ENCODE measurements at places on chromosomes 4 and X.

- DNase-seq, result no peak
These were observed 127.0 kb downstream of the PCDH7 start for GRCh38 chr4:30847167-30847566.

- no peak for DNase-seq
These were observed 172.2 kb downstream of the HS6ST2 start for GRCh38 chrX:132786217-132786616.

DNA sequence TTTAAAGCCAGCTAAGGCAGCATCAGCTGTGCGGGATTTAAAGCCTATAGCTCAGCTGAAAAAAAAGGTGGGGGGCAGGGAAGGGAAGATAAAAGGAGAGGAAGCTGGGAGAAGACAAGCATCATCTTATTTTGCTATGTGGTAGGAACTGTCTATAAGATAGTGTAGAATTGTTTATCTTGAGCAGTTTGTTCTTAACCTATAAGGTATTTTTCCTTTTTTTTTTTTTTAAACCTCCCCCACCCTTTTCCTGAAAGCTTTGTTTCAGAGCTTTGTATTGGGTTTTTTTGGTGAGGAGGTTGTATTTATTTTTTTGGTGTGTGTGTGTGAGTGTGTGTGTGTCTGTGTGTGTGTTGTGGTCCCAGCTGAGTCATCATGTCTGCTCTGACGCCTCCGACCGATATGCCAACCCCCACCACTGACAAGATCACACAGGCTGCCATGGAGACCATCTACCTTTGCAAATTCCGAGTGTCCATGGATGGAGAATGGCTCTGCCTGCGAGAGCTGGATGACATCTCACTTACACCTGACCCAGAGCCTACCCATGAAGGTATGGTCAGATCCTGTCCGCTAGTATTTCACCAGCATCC, 531 bp downstream of the RUFY3 start:
- DNase-seq, result no peak

DNA sequence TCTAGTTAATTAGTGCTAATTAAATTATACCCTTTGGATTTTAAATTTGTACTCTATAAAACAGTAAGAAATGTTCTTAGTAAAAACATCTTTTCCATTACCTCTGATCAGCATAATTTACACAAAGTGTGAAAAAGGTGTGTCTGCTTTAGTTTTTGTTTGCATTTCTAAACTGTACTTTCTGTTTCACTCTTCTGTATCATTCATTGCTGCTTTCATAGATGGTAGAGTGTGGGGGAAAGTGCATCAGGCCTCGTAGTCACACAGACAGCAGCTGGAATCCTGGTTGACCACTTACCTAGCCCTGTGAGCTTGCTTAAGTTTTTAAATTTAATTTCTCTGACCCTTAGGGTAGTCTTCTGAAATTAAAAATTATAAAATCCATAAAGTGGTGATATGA, 275.4 kb upstream of the PITX2 start:
- no peak for DNase-seq

DNA sequence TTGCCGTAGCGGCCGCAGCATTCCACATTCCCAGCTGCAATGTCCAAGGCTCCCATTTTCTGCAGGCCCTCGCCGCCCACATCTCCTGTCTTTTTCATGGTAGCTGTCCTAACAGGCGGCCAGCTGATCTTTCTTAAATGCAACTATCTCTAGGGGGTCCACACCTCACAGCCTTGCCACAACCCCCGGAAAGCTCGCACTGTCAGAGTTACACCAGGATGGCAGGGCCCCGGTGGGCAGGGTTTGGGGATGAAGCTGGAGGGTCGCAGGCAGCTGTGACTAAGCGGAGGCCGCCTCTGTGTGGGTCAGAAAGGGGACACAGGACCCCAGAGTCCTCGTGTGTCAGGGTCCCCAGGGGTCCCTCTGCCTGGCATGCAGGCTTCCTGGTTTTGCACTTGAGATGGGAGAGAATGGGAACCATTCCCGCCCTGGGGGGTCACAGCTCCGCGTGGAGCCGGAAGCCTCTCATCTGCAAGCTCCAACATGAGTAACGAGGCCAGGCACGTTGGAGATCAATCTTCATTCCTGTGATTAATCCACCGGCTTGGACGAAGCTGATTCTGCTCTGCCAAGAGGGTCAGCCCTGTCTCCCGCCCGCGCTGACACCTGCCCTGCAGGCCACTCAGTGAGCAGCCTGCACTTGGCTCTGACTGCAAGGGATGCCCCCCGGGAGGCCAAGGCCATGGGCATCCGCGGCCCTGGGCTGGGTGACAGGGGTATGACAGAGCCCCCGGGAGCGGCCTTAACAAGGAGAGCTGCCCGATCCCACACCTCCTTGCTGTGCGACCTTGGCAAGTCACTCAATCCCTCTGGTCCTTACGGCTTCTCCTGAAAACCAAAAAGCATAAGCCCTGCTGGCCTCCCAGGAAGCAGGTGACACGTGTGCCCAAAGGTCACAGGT, 97.9 kb downstream of the ADRA2C start:
- no peak for DNase-seq

- DNase-seq, result peak; percentile 18
These were observed 737 bp downstream of the FGF2 start for GRCh38 chr4:122827258-122827878.

DNA sequence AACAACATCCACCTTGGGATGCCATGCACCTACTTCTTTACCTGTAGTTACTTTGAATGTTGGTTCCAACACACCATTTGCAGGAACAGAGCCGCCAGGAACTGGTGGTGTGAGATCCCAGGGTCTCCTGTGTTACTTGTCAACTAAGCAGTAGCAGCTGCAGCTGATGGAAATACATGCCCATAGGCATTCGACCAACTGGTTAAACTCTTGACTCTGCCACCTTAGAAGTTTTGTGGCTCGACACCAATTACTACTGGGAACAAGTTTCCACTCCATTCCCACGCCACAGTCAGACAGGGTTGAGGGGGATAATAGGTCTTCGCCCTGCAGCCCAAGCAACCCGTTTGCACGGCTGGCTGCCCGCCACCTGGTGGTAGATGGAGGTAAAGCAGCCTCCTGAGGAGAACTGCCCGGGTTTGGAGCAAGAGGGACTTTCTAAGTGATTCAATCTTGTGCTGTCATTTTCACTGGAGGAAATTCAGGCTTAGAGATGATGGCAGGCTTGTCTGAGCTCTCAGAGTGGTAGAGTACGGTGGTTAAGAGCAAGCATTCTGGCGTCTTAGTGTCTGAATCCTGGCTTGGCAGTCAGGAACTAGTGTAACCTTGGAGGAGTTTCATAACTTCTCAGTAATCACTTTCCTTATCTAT, 119.1 kb upstream of the TRIM2 start:
- DNase-seq, result peak; percentile 54

DNA sequence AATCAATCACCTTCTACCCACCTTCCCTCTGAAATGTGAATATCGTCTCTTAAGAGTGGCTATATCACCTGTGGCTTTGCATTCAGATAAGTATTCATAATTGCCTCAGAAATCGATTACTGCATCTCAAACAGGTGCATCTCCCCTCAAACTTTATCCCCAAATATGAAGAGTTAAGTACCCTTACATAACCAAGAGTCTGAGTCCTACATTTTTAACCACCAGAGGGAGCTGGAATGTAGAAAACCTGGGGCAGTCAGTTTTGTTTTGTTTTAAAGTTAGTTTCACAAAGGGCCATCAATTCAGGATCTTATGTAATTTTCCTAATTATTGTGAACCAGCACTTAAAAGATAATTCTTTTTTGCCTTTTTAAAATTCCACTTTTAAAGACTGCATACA, 5.7 kb downstream of the TCEANC start:
- peak; percentile 67 for DNase-seq

- no peak for DNase-seq
These were observed 77.5 kb downstream of the CYTL1 start for GRCh38 chr4:4941751-4942150.

- no peak for DNase-seq
These were observed 1477.4 kb downstream of the ARAP2 start for GRCh38 chr4:34766935-34767334.

GRCh38 chrX:57367649-57368048, 81.1 kb downstream of the FAAH2 start:
- DNase-seq, result peak; percentile 5

- DNase-seq, result no peak
These were observed 1305.8 kb downstream of the PCDH7 start for GRCh38 chr4:32025851-32026459.

GRCh38 chr4:26284536-26284935, 36.3 kb upstream of the RBPJ start:
- no peak for DNase-seq

DNA sequence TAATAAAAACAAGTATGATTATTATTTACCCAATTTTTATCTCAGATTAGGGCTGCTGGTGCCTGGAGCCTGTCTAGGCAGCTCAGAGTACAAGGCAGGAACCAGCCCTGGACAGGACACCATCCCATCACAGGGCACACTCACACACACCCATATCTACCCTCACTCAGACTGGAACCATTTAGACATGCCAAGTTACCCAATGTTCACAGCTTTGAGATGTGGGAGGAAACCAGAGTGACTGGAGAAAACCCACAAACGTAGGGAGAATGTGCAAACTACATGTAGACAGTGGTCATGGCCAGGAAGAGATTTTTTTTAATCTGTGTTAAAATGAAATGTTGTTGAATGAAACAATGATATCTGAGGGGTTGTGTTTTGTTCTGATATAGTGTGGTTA, 35.7 kb upstream of the ADGRA3 start:
- no peak for DNase-seq

DNA sequence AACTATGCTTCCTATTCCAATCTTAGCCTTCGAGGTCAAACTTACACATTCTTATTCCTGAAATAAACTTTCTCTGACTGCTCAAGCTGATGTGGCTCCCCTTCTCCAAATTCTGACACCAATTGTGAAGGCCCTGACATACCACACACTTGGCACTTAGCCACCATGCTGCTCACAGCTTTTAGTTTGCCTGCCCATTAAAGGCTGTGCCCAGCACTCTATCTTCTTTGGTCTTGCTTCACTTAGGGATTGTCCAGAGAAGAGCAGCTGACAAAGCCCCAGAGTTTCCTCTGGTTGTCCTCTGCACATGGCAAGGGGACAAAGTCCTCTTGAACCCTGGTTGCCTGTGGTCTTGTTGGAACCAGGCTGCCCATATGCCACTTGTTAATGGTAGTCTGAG, 126.1 kb downstream of the ARHGEF9 start:
- no peak for DNase-seq

DNA sequence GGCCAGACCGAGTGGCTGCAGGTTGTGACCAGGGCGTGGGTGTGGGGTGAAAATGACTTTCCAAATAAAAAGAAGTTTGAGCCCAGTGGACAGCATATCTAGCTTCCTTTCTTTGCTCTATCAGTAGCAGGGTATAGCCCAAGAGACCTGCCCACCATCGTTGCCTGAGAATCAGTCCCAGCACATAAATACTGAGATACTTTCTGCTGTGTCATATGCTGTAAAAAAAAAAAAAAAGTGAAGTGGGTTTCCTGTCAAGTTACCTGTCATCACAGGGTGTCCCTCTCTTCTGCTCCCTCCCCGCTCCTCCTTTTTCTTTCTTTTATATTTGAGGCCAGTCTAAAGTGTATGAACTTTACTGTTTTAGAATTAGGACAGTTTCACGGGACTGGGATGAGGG, 330.3 kb upstream of the BOD1L1 start:
- DNase-seq, result no peak

DNA sequence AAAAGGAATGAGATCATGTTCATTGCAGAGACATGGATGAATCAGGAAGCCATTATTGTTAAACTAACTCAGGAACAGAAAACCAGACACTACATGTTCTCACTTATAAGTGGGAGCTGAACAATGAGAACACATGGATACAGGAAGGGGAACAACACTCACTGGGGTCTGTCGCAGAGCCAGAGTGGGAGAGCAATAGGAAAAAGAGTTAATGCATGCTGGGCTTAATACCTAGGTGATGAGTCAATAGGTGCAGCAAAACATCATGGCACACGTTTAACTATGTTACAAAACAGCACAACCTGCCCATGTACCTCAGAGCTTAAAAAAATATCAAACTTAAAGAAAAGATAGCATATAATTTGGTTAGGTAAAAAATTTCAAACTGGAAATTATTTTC, 281.4 kb downstream of the PABPC4L start:
- no peak for DNase-seq

- no peak for DNase-seq
These were observed 110.2 kb upstream of the MYOZ2 start for GRCh38 chr4:119025420-119025819.

DNA sequence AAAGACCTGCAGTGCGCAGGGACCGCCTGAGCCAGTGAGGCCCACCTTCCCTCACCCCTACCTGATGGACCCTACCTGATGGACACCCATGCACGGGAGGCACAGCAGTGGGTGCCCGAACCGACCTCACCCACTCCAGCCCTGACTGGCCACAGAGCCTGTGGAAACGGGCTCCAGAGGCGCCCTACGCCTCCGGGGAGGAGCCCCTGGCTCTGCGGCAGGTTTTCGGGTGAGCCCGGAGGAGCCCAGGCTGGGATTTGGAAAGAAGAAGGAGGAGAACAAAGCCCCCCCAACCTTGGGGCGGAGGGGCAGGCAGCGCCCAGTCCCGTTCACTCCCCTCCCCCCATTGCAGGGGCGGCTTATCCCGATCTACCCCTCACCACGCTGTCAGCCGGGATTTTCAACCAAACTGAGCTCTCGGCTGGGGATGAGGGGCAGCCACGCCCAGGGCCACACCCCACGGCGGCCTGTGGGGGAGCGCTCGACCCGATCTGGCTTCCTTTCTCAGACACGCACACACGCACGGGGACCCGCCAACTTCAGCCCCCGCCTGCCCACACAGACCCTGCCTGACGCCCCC, 675 bp downstream of the L1CAM start:
- DNase-seq, result no peak

- no peak for DNase-seq
These were observed 13.3 kb downstream of the USP27X start for GRCh38 chrX:49892542-49892941.

DNA sequence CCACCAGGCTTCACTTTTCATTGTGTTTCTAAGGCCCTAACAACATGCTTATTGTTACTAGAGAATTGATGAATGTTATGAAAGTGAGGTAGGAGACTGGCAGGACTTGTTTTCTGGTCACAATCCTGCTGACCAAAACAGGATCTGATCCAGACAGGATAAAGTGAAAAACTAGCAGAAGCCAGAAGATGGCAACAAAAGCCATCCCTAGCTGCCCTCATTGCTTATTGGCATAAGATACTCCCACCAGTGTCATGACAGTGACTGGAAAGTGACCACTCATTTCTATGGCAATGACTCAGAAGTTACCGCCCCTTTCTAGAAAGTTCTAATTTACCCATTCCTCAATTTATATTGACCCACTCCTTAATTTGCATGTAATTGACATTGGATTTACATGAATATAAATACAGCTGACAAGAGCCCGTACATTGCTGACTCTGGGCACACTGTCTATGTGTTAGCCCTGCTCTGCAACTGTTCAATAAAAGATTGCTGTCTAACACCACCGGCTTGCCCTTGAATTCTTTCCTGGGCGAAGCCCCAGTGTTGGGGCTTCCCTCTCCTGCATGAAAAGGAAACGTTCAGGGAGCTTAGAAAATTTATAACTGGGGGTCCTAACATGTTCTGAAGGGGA, 30.0 kb upstream of the FGG start:
- DNase-seq, result no peak

GRCh38 chrX:1521459-1521956, 15.5 kb downstream of the P2RY8 start:
- peak; percentile 97 for DNase-seq

All from RPMI8226 (cell line).